ENCODE measurements at places on chromosomes 7 and 10.

- DNase-seq: no peak
- no peak overlapping the region for H3K4me3 ChIP-seq
- H3K27me3 ChIP-seq: no peaks in the 10 kb centered on the region
- no peaks in the 10 kb centered on the region for H3K4me1 ChIP-seq
- no peaks in the 10 kb centered on the region for H3K36me3 ChIP-seq
These were observed 17.2 kb downstream of the PANK1 start for GRCh38 chr10:89627830-89628229.

- no peak for DNase-seq
- H3K4me1 ChIP-seq: no peaks in the 10 kb centered on the region
- no peak overlapping the region for H3K4me3 ChIP-seq
- no peaks in the 10 kb centered on the region for H3K36me3 ChIP-seq
These were observed 113.4 kb downstream of the PLXDC2 start for GRCh38 chr10:19929506-19930140.

DNA sequence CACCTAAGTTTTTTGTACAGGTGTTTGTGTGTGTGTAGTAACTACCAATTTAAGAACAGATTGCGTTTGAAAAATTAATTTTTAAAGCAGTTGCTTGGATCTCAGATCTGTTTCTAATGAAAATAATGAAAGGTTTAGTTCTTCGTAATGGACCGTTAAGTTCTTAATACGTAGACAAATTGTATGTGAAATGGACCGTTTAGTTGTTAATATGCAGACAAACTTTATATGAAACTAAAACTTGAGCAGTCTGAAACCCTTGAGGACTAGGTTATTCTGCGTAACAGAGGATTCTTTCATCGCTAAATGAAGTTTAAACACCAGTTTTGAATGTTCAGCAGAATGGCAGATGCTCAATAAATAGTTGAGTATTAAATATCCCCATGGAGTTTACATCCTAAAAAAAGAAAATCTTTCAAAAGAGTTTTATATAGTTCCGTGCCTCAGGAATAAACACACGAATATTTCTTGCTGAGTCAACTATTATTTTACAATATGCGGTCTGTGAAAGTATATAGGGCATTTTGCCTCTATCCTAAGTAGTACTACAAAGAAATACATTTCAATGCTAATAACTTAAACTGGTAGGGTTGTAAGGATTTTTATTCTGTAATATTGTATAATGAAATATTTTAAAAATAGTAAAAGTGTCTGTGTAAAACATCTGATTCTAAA lies 1.2 kb downstream of the DBF4 start:
- peak overlapping the region; percentile 79 for H3K4me3 ChIP-seq
- no peaks in the 10 kb centered on the region for H3K4me1 ChIP-seq
- no peaks in the 10 kb centered on the region for H3K27me3 ChIP-seq

- no peaks in the 10 kb centered on the region for H3K4me1 ChIP-seq
- no peaks in the 10 kb centered on the region for H3K27me3 ChIP-seq
- H3K4me3 ChIP-seq: no peak overlapping the region
These were observed 167.6 kb upstream of the INSYN2A start for GRCh38 chr10:127364034-127364433.

DNA sequence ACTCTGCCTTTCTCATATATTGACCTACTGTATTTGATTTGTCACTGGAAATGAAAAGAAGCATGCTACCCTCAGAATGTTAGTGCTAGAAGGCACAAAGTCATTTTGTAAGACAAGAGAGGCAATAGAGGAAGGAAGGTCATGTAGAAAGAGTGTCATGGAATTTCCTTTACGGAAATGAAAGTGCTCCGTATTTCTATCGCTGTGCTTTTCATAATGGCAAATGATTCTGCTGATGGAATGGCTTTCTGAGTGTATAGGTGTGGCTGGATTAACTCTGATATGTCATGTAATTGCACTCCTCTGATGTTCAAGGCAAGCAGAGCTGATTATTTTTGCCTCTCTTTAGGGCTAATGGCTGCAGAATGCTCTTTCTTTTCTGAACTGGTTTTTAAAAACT lies 15.5 kb upstream of the STEAP4 start:
- no peak overlapping the region for H3K4me3 ChIP-seq
- no peak for DNase-seq
- H3K36me3 ChIP-seq: no peaks in the 10 kb centered on the region
- no peaks in the 10 kb centered on the region for H3K4me1 ChIP-seq

GRCh38 chr7:150867605-150868004 lies 15.3 kb downstream of the AOC1 start:
- H3K36me3 ChIP-seq: no peaks in the 10 kb centered on the region
- H3K27ac ChIP-seq: no peak overlapping the region
- no peaks in the 10 kb centered on the region for H3K4me1 ChIP-seq
- H3K27me3 ChIP-seq: no peaks in the 10 kb centered on the region
- H3K4me3 ChIP-seq: no peak overlapping the region

GRCh38 chr10:132104062-132104461 lies 38.3 kb downstream of the JAKMIP3 start:
- H3K27ac ChIP-seq: no peak overlapping the region
- H3K36me3 ChIP-seq: no peaks in the 10 kb centered on the region
- no peaks in the 10 kb centered on the region for H3K27me3 ChIP-seq
- no peak for DNase-seq
